Activated CD4-positive, alpha-beta T cell treated with anti-CD3 and anti-CD28 coated beads, Interleukin-2, amount 10 ng/mL, durations not matched to agents 7 days and 5 days (primary cell): ENCODE measurements at places on chromosomes 11 and 22. TPM values are rescaled to one million over a fixed set of nuclear protein-coding genes. Genes with fewer than 3 reads are reported as not detected.

The PARVA gene
- total RNA-seq: 0.22 TPM

The OR8G1 gene
- not detected for total RNA-seq

The OR52M1 gene
- not detected for total RNA-seq

The SLC35C1 gene
- total RNA-seq: 18.2 TPM

The SERHL2 gene
- total RNA-seq: 0.83 TPM

The GRIA4 gene
- not detected for total RNA-seq

The DRD2 gene
- not detected for total RNA-seq

The MTMR2 gene
- total RNA-seq: 15.2 TPM

The MCAT gene
- total RNA-seq: 9.5 TPM

The GP1BB gene
- not detected for total RNA-seq

The PRR14L gene
- total RNA-seq: 72.4 TPM

The RIMBP3B gene
- 1.1 TPM for total RNA-seq

DNA sequence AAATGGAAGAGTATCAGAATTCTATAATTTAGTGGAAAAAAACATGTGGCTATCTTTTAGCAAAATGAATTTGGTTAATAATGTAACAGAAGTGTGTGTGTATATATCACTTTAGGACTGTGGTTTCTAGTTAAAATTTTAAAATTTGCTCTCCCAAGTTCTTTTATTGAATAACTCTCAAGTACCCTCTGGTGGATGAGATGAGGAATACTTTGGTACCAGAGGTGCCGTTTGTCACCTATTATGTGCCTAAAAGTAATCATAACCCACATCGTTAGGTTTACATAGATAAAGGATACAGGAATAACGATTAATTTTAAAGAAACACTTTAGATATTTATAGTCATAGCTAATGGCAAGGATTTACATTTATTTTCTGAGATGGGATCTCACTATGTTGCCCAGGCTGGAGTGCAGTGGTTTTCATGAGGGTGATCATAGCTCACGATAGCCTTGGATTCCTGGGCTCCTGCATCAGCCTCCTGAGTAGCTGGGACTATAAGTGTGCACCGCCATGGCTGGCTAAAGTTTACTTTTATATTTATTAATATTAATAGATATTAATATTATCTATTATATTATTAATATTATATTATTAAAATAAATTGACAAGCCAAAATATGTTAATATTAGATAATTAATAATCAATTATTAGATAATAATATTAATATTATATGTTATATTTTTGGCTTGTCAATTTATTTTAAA lies 66.7 kb upstream of the CAPRIN1 start:
- no peak for DNase-seq
- no peak overlapping the region for H3K27ac ChIP-seq
- no peak overlapping the region for H3K4me3 ChIP-seq
- no peaks in the 10 kb centered on the region for H3K36me3 ChIP-seq
- H3K4me1 ChIP-seq: no peaks in the 10 kb centered on the region

- H3K27me3 ChIP-seq: no peaks in the 10 kb centered on the region
- no peak for DNase-seq
- H3K27ac ChIP-seq: no peak overlapping the region
- no peaks in the 10 kb centered on the region for H3K4me1 ChIP-seq
These were observed 44.0 kb upstream of the KIRREL3 start for GRCh38 chr11:127044535-127044934.

- peaks cover 2% of the 10 kb centered on the region for H3K27me3 ChIP-seq
- no peak for DNase-seq
- peak overlapping the region; percentile 77 for H3K27ac ChIP-seq
These were observed 283.5 kb downstream of the TTC28 start for GRCh38 chr22:28395920-28396753.

- H3K4me1 ChIP-seq: peaks cover 28% of the 10 kb centered on the region
- no peaks in the 10 kb centered on the region for H3K27me3 ChIP-seq
- DNase-seq: no peak
- H3K36me3 ChIP-seq: peaks cover 14% of the 10 kb centered on the region
- H3K4me3 ChIP-seq: no peak overlapping the region
These were observed 2.6 kb downstream of the ALG12 start for GRCh38 chr22:49915610-49916009.

GRCh38 chr11:45655347-45655756 lies 10.1 kb downstream of the CHST1 start:
- H3K27me3 ChIP-seq: peaks cover 7% of the 10 kb centered on the region
- H3K4me3 ChIP-seq: no peak overlapping the region
- peaks cover 4% of the 10 kb centered on the region for H3K4me1 ChIP-seq
- no peak overlapping the region for H3K27ac ChIP-seq
- DNase-seq: peak; percentile 50

DNA sequence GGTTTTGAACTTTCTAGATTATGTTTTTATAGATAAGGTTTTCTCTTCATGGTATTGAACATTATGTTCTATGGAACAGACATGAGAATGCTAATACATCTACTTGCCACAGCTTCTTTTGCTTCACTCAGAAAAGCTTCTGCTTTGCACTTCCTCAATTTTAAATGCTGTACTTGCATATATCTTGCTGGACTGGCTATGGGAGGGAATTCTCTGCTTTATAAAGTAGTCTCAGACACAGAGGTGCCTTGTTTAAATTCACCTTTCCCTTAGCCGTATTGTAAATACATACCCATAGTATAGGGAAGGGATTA lies 173.9 kb downstream of the DDX10 start:
- H3K4me1 ChIP-seq: peaks cover 8% of the 10 kb centered on the region
- H3K4me3 ChIP-seq: no peak overlapping the region
- H3K36me3 ChIP-seq: peaks cover 15% of the 10 kb centered on the region
- H3K27me3 ChIP-seq: no peaks in the 10 kb centered on the region
- no peak overlapping the region for H3K27ac ChIP-seq

DNA sequence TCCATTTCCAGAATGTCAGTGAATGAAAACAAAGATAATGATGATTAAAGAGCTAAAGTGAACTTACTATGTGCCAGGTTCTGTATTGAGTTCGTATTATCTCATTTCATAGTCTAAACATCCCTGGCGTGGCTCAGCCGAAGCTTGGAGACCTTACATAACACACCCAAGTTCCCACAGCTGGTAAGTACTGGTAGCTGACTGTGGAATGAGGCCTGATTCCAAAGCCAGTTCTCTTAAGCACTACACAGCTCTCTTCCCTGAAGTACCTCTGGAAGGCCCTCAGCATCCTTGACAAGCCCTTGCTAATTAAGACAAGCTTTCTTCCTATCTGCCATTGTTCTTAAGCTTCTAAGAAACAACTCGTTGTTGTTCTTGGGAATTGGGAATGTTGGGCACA lies 28.6 kb upstream of the NCAM1 start:
- H3K27ac ChIP-seq: no peak overlapping the region
- no peaks in the 10 kb centered on the region for H3K36me3 ChIP-seq
- H3K27me3 ChIP-seq: peaks cover 8% of the 10 kb centered on the region
- no peak for DNase-seq

DNA sequence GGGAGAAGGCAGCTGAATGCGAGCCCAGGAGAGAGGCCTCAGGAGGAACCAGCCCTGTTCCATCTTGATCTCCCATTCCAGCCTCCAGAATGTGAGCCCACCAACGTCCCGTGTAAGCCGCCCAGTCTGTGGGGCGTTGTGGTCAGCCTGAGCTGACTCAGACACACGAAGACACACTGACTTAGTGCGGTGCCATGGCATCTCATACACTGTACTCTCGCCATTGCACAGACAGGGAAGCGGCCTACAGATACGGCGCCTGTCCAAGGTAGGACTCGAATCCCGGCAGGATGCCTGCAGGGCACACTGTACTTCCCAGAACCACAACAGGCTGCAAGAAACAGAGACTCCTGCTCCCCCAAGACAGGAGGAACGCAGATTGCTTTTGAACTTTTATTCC lies 179.6 kb downstream of the CTTN start:
- H3K4me1 ChIP-seq: no peaks in the 10 kb centered on the region
- H3K4me3 ChIP-seq: no peak overlapping the region
- DNase-seq: no peak
- no peaks in the 10 kb centered on the region for H3K36me3 ChIP-seq

DNA sequence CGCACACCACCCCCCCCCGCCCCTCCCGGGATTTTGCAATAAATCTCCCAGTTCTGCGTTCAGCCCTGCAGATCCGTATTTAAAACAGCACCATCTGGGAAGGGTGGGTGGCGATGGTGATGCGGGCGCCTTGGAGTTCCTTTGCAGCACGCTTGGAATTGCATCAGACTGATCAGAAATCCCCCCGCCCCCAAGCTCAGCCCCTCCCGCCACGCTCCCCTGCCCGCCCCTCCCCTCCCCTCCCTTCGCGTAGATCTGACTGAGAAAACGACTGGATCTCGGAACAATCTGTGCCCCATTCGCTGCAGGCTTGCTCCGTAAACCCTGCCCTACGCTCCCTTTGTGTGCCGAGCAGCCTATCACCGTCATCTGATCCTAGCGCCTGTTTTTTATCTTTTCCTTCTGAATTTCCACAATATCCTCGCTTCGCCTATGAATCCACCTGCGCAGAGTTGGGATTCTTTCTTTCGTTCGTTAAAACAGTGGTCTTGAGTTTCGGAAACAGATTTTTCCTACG lies 18.1 kb upstream of the BDNF start:
- H3K36me3 ChIP-seq: peaks cover 8% of the 10 kb centered on the region
- H3K4me1 ChIP-seq: peaks cover 4% of the 10 kb centered on the region
- peaks cover 64% of the 10 kb centered on the region for H3K27me3 ChIP-seq
- no peak for DNase-seq
- no peak overlapping the region for H3K4me3 ChIP-seq

- no peak overlapping the region for H3K4me3 ChIP-seq
- DNase-seq: no peak
- H3K27me3 ChIP-seq: peaks cover 23% of the 10 kb centered on the region
- H3K36me3 ChIP-seq: no peaks in the 10 kb centered on the region
- no peaks in the 10 kb centered on the region for H3K4me1 ChIP-seq
These were observed 7.0 kb upstream of the ZNF74 start for GRCh38 chr22:20386972-20387371.

DNA sequence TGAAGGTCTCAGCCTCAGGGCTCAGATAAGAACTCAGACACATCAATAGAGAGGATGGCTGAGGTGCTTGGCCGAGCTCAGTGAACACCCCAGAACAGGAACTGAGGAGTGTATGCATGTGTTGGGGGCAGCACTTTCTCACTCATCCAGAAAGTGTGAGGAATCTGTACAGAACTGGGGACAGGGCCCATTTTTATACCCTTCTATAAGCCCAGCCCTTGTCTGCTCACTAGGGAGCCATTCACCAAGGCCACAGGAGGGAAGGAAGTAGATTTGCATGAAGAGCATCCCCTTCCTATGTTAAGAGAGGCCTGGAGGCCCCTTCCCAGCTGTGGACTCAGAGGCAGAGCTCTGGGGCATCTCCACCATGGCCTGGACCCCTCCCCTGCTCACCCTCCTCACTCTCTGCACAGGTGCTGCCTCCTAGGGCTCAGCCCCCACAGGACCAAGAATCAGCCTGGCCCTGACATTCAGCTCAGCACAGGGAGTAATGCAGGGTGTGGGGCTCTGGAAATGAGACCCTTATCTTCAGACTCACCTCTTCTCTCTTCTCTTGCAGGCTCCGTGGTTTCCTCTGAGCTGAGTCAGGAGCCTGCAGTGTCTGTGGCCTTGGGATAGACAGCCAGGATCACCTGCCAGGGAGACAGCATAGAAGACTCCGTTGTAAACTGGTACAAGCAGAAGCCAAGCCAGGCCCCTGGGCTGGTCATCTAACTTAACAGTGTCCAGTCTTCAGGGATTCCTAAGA lies 39.9 kb upstream of the GGTLC2 start:
- DNase-seq: no peak
- no peaks in the 10 kb centered on the region for H3K36me3 ChIP-seq
- H3K4me3 ChIP-seq: no peak overlapping the region

- H3K4me3 ChIP-seq: no peak overlapping the region
- no peaks in the 10 kb centered on the region for H3K4me1 ChIP-seq
- H3K27me3 ChIP-seq: peaks cover 2% of the 10 kb centered on the region
- no peaks in the 10 kb centered on the region for H3K36me3 ChIP-seq
- H3K27ac ChIP-seq: no peak overlapping the region
These were observed 458.8 kb downstream of the BUD13 start for GRCh38 chr11:116314006-116314405.

- no peak for DNase-seq
- H3K27ac ChIP-seq: no peak overlapping the region
- H3K4me1 ChIP-seq: no peaks in the 10 kb centered on the region
- no peak overlapping the region for H3K4me3 ChIP-seq
These were observed 33.4 kb upstream of the ZBED5 start for GRCh38 chr11:10891151-10891720.

- peaks cover 22% of the 10 kb centered on the region for H3K36me3 ChIP-seq
- H3K4me3 ChIP-seq: no peak overlapping the region
- no peak overlapping the region for H3K27ac ChIP-seq
- DNase-seq: no peak
These were observed 35.9 kb downstream of the KCNQ1OT1 start for GRCh38 chr11:2663915-2664314.

DNA sequence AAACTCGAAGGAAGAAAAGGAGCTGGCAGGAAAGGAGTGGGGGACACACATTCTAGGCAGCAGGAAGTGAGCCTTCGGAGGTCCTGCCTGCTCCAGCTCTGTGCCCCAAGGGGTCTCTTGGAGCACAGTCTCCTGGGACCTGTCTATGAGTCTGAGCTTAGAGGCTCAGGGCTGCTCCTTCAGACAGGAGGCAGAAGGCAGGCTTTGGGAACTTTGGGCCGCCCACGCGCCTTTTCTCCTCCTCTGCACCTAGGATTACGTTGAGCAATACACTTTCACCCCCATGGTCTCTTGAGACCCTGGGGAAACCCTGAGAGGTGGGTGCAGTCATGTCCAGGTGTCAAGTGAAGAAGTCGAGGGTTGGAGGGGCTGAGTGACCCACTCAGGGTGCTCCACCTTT lies 965 bp downstream of the TCN2 start:
- H3K4me3 ChIP-seq: no peak overlapping the region
- H3K27me3 ChIP-seq: peaks cover 1% of the 10 kb centered on the region
- H3K27ac ChIP-seq: no peak overlapping the region
- H3K4me1 ChIP-seq: peaks cover 43% of the 10 kb centered on the region
- DNase-seq: no peak

GRCh38 chr22:17239156-17239701 lies 20.0 kb upstream of the ADA2 start:
- H3K4me3 ChIP-seq: no peak overlapping the region
- peak overlapping the region; percentile 14 for H3K27ac ChIP-seq
- H3K4me1 ChIP-seq: peaks cover 37% of the 10 kb centered on the region
- no peaks in the 10 kb centered on the region for H3K36me3 ChIP-seq
- H3K27me3 ChIP-seq: no peaks in the 10 kb centered on the region

GRCh38 chr22:49658902-49659280 lies 168.8 kb downstream of the BRD1 start:
- H3K27ac ChIP-seq: peak overlapping the region; percentile 50
- DNase-seq: no peak
- peaks cover 24% of the 10 kb centered on the region for H3K4me1 ChIP-seq

- peaks cover 8% of the 10 kb centered on the region for H3K36me3 ChIP-seq
- H3K27ac ChIP-seq: peak overlapping the region; percentile 89
- peaks cover 49% of the 10 kb centered on the region for H3K4me1 ChIP-seq
- DNase-seq: peak; percentile 29
- peaks cover 13% of the 10 kb centered on the region for H3K27me3 ChIP-seq
These were observed 562 bp downstream of the ZBED4 start for GRCh38 chr22:49853981-49854831.

DNA sequence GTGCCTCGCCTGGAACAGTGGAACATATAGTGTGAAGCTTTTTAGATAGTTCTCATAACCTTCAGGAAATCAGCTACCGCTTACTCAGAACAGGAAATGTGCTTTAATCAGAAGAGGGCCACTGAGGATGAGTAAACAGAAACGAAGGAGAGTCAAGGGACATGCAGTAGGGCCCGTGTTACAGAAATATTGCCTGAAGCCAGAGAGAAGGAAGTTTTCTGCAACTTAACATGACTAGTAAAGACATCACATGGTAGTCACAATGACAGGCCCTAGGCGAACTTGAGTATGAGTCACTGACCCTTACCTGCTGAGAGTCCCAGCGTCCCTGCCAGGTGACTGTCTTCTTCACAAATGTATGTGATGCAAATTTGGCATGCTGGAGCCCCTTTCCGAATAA lies 39.4 kb downstream of the CARD18 start:
- no peaks in the 10 kb centered on the region for H3K27me3 ChIP-seq
- DNase-seq: peak; percentile 20
- H3K27ac ChIP-seq: peak overlapping the region; percentile 95
- peak overlapping the region; percentile 80 for H3K4me3 ChIP-seq
- peaks cover 37% of the 10 kb centered on the region for H3K4me1 ChIP-seq
- H3K36me3 ChIP-seq: peaks cover 34% of the 10 kb centered on the region
